ENCODE measurements at places on chromosomes 2 and 18.

DNA sequence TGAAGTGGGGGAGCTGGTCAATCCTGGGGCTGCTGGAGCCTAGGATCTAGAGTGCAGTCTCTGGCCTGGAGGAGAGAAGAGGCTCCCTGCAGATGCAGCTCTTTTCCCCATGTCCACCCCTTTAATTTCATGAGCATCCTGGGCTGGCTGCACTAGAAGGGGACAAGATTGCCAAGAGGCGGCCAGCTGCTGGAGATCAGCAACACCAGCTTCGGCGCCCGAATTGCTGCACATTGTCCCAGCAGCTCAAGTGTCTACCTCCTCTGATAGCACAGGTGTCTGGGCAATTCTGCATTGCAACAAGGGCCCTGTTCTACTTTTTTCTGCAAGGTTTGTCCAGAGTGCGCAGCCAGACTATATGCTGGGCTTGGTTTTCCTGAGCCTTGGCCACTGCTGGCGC is 125.7 kb downstream of the AGAP1 start:
- DNase-seq, result no peak

DNA sequence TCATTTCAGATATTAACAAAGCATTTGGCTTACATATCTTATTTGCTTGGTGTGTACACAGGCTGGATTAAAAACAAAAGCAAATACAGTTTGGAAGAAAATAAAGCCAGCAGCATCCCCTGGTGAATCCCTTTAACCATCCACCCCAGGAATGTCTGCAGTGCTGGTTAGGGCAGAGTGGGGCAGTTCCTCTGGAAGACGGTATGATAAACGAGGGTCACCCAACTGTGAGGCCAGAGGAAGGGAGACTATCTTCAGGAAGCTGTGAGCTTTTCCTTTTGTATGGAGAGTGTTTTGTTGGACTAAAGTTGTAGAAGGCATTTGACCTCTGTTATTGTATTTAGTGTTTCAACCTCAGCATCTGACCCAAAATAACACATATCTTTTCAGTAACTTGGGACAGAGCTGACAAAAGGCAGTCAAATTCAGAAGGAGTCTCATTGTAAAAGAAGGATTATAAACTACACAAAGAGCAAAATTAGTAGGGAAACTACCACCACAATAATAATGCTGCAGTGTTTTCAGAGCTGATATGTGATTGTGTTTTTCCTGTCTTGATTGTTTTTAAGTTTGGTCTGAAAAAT is 159.1 kb downstream of the FMNL2 start:
- DNase-seq, result no peak

GRCh38 chr2:120110507-120110906 is 97.6 kb downstream of the EPB41L5 start:
- DNase-seq, result no peak

DNA sequence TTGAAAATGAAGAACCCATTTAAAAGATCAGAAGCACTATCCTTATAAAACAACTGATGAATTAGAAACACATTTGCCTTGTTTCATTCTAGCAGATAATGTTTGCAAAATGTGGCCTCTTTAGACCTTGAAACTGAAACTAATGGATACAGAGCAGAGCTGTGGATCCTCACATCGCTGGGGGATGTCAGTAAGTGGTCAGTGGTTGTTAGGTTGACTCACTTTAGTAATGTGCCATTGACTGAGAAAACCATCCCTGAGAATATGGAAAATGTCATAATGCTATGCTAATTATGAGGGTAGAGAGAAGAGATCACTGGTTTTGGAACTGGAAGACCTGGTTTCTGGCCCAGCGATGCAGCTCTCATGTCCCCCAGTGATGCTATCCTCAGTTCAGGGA is 176.7 kb downstream of the MYO1B start:
- DNase-seq, result no peak

- DNase-seq, result no peak
These were observed 38.0 kb upstream of the ENOSF1 start for GRCh38 chr18:750456-750855.

- no peak for DNase-seq
These were observed 8.7 kb downstream of the NXPH2 start for GRCh38 chr2:138771534-138771933.

- no peak for DNase-seq
These were observed 19.3 kb downstream of the TYMS start for GRCh38 chr18:676736-677135.

DNA sequence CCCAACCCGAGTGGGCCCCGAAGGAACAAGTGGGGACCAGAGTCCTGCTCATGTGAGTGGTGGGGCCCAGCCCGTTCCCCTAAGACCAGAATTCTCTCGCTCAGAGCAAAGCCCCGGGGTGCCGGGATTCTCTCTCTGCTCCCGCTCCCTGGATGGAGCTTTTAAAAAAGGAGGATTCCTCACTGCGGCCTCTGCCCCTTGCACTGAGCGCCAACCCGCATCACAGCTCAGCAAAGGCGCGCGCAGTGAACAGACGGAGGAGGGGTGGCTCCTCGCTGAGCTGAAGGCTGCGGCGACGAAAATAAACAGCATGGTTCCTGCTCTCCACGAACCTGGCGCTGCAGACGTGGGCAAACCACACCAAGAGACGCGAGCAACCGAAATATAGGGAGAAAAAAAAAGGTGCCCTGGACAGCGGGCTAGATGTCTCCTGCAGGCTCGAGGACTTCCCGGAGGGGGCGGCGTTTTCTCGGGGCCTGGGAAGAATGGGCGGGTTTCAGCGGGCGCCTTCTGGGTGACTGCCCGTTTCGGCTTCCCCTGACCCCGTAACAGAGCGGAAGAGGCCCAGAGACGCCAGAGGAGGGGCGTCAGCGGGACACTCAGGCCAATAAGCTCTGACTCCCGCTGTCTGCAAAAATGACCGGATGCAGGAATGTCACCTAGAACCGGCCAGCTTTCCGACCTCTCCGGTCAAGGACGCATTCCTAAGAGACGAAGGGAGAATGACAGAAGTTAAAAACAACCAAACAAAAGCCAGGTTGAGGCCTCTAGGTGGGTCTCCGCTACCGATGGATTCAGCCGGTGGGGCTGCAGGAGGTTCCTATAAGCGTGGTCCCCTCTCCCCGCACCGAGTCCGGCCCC is 819 bp upstream of the KLF11 start:
- peak; percentile 39 for DNase-seq

DNA sequence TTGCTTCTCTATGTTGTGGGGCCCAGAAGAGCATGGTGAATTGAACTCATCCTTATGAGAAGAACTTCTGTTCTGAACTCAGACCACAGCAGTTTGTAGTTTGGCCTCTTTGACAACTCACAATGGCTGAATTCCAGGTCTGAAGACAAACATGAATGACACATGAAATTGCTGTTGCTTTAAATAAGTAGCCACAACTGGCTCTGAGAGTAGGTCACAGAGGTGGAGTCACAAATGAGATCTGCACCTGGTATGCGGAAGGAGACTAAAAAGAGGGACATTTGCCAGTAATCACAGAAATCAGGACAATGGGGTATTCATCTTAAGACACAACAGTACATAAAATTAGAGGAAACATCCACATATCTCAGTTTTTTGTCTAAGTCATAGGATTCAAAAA is 290.3 kb upstream of the MMADHC start:
- no peak for DNase-seq

GRCh38 chr2:17133052-17133671 is 385.1 kb downstream of the RAD51AP2 start:
- DNase-seq, result no peak

DNA sequence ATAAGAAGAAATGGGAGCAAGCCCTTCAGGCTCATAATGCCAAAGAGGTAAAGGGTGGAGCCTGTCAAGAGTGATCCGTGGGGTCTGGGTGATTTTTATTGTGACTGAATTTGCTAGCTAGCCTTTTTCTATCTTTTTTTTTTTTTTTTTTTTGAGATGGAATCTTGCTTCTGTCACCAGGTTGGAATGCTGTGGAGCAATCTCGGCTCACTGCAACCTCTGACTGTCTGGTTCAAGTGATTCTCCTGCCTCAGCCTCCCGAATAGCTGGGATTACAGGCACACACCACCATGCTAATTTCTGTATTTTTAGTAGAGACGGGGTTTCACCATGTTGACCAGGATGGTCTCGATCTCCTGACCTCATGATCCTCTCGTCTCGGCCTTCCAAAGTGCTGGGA is 29.1 kb downstream of the DRC1 start:
- no peak for DNase-seq

DNA sequence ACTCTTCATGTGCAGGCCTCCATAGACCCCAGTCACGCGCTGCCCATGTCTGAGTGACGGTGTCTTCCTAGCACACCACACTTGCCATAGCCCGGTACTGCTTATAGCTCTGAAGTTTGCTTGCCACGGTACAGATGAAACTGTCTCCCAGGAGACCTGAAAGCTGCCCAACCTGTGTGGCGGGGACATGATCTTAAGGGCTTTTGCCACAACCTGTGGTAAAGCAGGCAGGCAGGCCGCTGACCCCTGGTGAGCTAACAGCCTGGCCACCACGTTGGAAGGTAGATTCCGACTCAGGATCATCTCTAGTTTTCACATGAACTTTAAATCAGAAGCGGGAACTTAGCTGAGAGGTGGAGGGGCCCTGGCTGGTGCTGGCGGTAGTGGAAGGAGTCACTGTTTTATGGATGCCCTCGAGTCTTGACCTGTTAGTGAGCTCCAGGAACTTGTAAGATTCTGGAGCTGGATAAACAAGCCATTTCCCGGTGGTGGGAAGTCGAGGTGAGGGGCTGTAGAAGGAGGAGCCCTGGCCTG is 153.3 kb downstream of the ZNF236 start:
- no peak for DNase-seq

DNA sequence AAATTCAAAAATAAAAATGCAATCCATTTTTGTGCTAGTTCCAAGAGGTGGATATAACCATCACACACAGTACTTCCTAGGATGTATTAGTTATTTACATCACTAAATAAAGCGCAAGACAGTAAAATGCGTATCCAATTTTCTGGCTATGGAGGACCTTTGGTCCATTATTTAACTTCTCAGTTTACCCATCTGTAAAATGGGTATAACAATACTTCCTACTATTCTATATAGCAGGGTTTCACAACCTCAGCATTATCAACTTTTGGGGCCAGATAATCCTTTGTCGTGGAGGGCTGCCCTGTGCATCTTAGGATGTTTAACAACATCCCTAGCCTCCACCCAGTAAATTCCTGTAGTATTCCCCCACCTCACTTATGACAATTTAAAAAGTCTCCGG is 275.1 kb upstream of the PKDCC start:
- DNase-seq, result no peak

- DNase-seq, result peak; percentile 30
These were observed 233.7 kb downstream of the METTL4 start for GRCh38 chr18:2337552-2338141.

GRCh38 chr18:68489013-68489792 is 225.7 kb downstream of the TMX3 start:
- no peak for DNase-seq

GRCh38 chr2:60957643-60958042 is 59.9 kb upstream of the PEX13 start:
- no peak for DNase-seq

Data from memory B cell (primary cell).